ENCODE measurements at places on chromosomes 2 and 18. TPM values are rescaled to one million over a fixed set of nuclear protein-coding genes. Genes with fewer than 3 reads are reported as not detected.
A peak's percentile ranks its signal among the peaks of the same experiment; 100 is the strongest.

DNA sequence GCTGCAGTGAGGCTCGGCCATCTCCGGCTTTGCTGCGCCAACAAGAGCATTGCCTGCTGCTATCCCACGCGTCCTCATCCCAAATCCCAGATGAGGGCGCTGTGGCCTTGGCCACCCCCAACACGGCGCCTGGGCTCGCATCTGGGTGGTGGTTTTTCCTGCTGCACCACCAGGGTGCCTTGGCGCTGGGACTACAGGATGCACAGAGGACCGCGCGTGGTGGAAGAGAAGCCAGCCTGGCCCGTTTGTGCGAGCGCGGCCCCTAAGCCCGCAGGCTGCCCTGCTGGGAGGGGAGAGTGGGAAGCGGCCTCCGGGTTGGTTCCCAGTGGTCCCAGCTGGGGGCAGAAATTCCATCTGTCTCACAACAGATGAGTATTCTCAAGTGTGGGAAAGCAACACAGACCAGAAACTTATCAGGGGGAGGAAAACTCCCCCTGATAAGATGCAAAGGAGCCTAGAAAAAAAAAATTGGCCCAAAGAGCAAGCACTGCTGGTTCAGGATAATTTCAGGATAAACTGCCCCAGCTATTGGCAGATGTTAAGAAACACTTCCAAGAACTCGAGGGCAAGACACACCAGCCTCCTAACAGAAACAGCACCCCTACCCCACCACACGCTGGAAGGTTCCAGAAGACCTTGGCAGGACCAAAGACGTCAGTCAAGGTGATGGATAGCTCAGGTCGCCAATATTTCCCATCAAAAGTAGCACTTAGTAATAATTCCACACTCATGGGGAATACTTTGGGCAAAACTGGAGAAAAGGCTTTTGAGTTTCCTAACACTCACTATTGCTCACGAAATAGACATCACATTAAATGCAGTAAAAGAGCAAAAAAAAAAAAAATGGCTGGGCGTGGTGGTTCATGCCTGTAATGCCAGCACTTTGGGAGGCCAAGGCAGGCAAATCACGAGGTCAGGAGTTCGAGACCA is 152.1 kb downstream of the PXDN start:
- peak; percentile 77 for DNase-seq

DNA sequence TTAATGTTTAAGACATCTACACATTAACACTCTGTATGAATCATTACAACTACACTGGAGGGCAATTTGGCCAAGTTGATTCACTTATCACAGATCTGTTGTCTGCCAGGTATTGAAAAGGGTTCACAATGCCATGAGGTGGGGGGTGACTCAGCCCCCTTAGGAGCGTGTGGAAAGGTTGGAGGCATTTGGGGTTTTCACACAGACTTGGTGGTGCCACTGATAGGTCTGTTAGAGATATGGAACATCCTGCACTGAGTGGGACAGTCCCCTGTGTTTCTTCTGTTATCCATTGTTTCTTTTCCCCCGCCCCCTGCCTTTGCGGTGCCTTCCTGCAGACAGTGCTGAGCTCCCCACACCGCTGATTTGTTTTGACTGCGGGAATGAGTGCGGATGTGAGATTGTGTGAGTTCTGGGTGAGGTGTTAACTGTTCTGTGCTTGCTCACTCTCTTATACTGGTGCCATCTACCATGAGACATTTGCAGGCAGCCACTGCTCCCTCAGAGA is 9.3 kb upstream of the TSN start:
- no peak for DNase-seq

DNA sequence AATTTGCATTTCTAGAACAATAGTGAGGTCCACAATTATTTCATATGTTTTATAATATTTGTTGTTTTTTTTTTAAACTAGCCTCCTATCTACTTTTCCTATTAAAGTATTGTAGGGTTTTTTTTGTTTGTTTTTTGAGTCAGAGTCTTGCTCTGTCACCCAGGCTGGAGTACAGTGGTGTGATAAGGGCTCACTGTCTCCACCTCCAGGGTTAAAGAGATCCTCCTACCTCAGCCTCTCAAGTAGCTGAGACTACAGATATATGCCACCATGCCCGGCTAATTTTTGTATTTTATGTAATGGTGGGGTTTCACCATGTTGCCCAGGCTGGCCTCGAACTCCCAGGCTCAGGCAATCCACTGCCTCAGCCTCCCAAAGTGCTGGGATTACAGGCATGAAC is 122.5 kb downstream of the SLC39A10 start:
- DNase-seq: no peak

DNA sequence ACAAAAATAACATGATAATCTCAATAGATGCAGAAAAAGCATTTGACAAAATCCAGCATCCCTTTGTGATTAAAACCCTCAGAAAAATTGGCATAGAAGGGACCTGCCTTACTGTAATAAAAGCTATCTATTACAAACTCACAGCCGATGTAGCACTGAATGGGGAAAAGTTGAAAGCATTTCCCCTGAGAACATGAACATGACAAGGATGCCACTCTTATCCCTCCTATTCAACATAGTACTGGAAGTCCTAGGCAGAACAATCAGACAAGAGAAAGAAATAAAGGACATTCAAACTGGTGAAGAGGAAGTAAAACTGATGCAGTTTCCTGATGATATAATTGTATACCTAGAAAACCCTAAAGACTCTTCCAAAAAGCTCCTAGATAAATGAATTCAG is 368.7 kb downstream of the RIT2 start:
- no peak for DNase-seq

- no peak for DNase-seq
Measured at GRCh38 chr2:180000434-180000833, 6.7 kb downstream of the CWC22 start.

The PRKAG3 gene
- total RNA-seq: not detected

DNA sequence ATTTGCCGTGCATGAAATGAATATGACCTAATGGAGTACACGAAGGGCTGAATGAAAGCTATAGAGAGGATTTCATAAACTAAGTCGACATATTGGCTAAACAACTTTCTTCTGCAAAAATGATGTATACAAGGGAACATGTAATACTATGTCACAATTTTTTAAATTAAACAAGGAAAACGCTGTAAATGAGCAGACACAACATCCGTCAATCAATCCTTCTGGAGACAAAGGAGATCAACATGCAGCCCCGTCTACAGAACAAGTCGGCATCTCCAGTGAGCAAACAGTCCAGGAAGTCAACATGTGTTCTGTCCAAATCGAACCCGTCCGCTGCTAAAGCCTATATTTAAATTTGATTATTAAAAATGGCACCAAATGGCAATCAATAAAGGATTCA is 180.8 kb downstream of the TCF4 start:
- no peak for DNase-seq

- no peak for DNase-seq
Measured at GRCh38 chr2:127052771-127053691, 53.9 kb downstream of the BIN1 start.

The GLI2 gene
- 5.7 TPM for total RNA-seq

The UGT1A1 gene
- 0.15 TPM for total RNA-seq

The NCKAP1 gene
- 38.8 TPM for total RNA-seq

GRCh38 chr18:50410894-50411293 is 36.0 kb downstream of the SKA1 start:
- no peak for DNase-seq

DNA sequence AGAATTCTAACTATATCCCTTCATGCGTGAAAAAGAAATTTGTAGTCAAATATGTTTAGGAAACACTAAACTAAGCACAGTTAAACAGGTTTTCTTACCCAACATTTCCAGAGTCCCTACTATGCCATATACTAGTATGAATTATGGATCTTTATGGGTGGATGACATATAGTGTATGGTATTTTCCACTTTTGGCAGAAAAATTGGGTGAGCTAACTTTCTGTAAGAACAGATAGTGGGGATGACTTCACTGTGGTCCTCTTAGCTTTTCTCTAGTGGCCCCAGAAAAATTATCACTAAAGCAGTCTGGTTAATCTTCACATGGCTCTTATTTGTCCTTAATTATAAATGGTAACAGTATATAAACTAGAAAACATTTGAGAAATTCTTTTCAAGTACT is 240.0 kb upstream of the GULP1 start:
- no peak for DNase-seq

The MOCOS gene
- 3.6 TPM for total RNA-seq

GRCh38 chr2:96491860-96492497 is 13.2 kb downstream of the NEURL3 start:
- no peak for DNase-seq

DNA sequence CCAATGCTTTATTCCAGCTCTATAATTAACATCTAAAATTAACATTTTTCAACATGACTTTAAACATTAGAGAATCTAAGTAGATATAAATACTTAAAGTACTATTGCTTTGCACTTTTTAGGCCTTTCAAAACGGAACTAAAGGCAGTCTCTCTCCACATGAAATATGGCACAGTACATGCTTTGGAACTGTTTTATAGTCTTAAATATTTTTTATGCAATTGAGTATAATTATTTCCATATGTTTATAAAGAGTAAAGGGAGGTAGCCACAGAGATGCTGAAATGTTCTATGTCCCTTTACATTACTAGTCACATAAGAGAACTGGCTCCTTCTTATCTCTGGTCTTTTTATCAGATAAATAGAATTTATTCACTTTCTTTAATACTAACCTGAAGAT is 674.0 kb downstream of the PLCL1 start:
- no peak for DNase-seq

The CYRIA gene
- 23.5 TPM for total RNA-seq

GRCh38 chr2:188598551-188598950 is 306.9 kb downstream of the GULP1 start:
- DNase-seq: no peak

DNA sequence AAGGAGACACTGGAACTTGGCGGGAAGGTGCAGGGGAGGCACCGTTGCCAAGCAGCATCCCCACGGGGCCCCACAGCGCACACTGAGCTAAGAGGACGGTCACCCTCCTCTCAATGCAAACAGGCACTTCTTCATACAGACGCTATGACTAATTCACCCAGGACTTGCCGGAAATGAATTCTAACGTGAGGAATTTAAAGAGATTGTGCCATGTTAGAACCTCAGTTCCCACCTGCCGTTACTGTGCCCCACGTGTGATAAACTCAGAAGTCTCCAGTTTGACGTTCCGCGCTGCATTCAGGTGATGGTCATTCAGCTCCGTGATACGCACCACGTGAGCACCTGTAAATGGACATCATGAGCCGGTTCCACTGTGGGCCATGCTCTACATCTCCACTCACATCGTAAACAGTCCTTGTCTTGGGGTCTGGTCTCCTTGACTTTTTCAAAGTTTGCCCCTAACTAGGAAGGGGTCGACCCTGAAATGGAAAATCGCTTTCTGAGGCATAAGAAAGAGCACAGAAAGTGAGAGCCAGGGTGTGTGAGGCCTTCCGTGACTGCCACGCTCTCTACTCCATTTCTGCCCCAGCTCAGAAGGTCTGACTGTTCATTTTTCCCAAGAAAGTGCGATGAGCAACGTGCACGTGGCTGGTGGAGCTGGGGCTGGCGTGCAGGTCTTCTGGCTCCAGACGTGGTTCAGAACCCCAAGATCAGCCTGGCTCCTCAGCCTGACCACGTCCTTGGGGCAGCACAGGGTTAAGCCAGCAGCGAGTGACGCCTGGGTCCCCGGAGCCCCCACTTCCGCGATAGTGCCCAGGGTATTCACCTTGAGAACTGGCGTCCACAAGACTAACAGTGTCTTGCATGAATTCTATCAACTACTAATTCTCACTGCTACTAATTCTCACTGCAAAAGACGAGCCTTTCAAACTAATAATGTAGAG is 35.1 kb downstream of the TMEM18 start:
- DNase-seq: no peak

DNA sequence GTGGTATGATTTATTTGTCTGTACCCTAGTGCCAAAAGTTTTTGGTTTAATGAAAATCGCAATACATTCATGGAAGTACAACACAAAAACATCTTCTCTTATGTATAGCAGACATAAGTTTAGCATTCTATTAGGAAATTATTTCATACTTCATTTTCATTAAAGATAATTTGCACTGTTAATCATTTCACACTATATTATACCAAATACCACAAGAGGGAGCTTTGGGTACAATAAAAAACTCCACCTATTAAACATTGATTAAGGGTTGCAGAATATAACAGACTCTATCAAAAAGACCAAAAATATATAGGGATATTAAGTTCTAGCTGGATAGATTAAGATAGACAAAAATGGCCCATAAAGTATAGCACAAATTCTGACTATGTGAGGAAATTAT is 79.0 kb downstream of the SLC66A3 start:
- DNase-seq: no peak

The UGT1A3 gene
- not detected for total RNA-seq

The KCNIP3 gene
- 3.7 TPM for total RNA-seq

DNA sequence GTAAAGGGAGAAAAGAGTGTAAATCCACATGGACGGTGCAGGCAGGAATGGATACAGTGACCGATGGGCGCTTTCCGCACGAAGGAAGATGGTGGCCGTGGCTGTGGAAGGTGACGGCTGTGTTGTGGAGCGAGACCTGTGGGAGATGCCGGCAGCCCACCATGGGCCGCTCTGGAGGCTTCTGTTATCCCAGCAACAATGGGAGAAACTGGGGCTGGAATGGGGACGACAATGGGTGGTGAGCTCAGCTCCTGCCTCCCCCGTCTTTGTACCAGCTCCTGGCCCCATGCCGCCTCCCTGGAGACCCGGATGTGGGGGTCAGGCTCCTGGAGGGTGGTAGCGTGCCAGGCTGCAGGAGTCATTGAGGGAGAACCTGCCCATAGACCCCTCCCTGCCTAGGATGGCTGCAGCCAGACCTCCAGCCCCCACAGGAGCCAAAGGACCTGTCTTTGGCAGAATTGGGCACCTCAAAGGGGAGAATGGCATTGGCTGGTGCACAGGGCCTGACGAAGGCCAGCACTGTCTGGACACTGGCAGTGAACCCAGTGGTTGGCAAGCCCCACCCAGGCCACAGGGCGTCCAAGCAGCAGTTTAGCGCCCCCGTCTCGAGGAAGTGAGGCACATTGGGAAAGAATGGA is 72.6 kb downstream of the SLC66A2 start:
- no peak for DNase-seq

- no peak for DNase-seq
Measured at GRCh38 chr2:125004106-125004800, 979.2 kb downstream of the CNTNAP5 start.

DNA sequence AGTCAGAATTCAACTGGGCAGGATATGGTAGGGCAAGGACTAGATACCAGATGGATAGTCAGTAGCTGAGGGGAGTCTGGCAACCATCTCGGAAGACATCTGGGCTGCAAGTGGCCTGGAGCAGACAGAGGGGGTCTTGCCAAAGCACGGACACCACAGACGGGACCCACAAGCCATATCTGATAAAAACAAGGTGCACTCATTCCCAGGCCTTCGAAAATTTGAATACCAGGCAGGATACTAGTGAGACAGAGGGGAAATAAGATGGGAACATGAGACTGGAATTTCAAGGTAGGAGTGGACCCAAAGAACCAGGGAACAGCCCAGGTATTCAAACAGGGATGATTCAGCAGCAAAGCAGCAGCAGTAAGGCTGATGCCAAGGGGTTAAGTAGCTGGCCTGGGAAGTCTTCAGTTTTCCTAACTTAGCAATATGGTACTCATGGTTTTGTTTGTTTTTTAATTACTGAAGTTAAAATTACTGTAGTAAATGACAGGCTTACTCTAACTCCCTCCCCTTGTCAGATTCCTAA is 144.9 kb upstream of the NCKAP5 start:
- no peak for DNase-seq

- peak; percentile 50 for DNase-seq
Measured at GRCh38 chr2:232886176-232886575, 16.1 kb downstream of the SNORC start.

The MC4R gene
- total RNA-seq: not detected

The MROH2A gene
- total RNA-seq: not detected

The MC5R gene
- not detected for total RNA-seq

Data from upper lobe of left lung (tissue), 6 donors.